ENCODE measurements at places on chromosomes 3 and 15. TPM values are rescaled to one million over a fixed set of nuclear protein-coding genes. Genes with fewer than 3 reads are reported as not detected.

Gene FGD5
- 0.85 TPM for total RNA-seq

Gene LTK
- 0.19 TPM for total RNA-seq

Gene MAP3K13
- 23.0 TPM for total RNA-seq

Gene GOLGA8G
- not detected for total RNA-seq

Gene CDHR4
- not detected for total RNA-seq

Gene SI
- total RNA-seq = not detected

Gene SSUH2
- not detected for total RNA-seq

Data from regular cardiac myocyte (primary cell).